Immature natural killer cell (primary cell): ENCODE measurements at places on chromosomes 16 and 17.

DNA sequence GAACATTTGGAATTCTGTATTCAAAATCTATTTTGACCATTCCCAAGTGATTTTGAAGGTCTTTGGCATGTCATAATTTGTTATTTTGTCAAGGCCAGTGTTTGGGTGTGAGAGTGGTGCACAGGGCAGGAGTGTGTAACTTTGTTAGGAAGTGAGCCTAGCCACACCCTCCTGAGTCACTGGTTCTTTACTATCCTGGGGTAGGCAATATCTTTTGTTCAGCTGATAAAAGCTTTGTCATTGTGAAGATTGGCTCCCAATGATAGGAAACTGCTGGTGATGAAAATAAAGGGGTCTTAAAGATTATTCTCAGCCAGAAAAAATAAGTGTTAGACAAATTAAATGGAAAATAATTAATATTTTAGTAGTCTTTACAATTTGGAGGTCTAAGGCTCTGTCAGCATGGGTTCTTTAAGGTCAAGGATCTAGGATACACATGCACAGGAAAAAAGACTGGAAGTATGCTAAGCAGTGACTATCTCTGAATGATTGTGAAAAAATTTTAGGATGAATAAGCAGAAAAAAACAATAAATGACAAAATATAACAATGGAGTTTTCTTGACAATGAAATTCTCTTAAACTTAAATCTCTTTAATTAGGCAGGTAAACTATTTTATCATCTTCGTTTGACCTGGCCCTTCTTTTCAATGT lies 5.1 kb downstream of the UBN1 start:
- no peak for DNase-seq

GRCh38 chr17:49848739-49849138 lies 870 bp upstream of the TAC4 start:
- no peak for DNase-seq

- no peak for DNase-seq
These were observed 12.0 kb downstream of the EEF2K start for GRCh38 chr16:22217890-22218730.

- DNase-seq = no peak
These were observed 54.0 kb downstream of the AKAP1 start for GRCh38 chr17:57138956-57139576.

DNA sequence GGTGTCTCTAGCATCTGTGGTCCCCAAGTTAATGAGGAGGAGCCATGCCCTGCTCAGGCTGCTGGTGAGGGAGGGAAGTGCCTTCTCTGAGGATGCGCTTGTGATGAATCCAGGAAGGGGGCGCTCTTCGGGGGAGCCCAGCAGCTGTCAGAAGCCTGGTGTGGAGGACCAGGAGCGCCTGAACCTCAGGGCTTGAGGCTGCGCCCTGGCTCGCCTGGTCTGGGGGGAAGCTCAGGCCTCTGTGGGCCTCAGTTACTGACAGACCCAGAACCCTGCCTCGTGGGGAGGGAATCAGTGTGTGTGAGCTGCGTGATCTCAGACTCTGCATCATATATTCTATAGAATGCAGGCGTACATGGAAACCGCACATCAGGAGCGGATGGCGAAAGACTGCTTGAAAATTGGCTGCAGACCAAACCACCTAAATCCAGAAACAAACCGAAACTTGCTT lies 126.1 kb downstream of the SEC14L1 start:
- DNase-seq = no peak

GRCh38 chr17:47837401-47838039 lies 3.6 kb downstream of the SCRN2 start:
- no peak for DNase-seq

DNA sequence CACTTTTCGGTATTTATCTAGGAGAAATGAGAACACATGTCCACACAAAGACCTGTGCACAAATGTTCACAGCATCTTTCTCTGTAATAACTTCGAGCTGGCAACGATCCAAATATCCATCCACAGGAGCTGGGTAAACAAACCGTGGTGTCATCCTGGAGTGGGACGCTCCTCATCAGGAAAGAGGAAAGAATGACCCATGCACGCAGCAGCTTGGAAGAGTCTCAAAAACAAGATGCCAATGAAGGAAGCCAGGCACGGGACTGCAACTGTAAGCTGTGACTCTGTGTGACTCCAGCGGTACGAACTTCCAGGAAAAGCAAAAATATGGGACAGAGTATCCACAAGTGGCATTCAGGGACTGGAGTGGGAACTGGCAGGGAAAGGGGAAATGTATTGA lies 36.7 kb upstream of the CIBAR2 start:
- DNase-seq = no peak

GRCh38 chr16:69345923-69346322 lies 5.7 kb downstream of the TMED6 start:
- DNase-seq = no peak

GRCh38 chr17:2396568-2397246 lies 4.2 kb downstream of the MNT start:
- DNase-seq = no peak

GRCh38 chr17:47716375-47716774 lies 16.7 kb upstream of the TBX21 start:
- no peak for DNase-seq

GRCh38 chr17:8806926-8807550 lies 7.9 kb upstream of the MFSD6L start:
- no peak for DNase-seq

GRCh38 chr16:80337786-80338185 lies 203.0 kb upstream of the DYNLRB2 start:
- DNase-seq = no peak

DNA sequence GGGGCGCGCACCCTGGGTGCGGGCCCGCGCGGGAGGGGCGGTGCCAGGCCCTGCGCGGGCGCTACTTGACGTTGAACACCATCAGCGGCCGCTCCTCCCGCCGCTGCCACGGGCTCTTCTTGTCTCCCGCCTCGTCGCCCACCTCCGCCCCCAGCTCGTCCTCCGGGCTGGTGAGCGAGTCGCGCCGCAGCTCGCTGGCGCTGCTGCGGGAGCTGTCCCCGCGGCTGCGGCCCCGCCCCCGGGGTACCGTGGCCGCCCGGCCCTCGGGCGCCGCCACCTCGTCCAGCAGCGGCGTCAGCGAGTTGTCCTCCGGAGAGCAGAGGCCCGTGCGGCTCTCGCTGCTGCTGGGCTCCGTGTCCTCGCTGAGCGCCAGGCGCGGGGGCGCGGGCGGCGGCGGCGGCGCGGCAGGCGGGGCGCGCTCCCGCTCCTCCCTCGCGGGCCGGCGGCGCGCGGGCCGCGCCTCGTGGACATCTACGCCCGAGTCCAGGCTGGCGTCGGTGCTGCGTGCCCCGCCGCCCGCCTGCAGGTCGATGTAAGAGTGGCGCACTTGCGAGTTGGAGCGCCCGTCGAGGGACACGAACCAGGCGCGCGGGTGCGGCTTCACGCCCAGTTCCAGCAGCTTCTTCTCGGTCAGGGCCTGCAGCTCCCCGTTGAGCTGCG lies 8.7 kb downstream of the GRN start:
- peak; percentile 27 for DNase-seq

DNA sequence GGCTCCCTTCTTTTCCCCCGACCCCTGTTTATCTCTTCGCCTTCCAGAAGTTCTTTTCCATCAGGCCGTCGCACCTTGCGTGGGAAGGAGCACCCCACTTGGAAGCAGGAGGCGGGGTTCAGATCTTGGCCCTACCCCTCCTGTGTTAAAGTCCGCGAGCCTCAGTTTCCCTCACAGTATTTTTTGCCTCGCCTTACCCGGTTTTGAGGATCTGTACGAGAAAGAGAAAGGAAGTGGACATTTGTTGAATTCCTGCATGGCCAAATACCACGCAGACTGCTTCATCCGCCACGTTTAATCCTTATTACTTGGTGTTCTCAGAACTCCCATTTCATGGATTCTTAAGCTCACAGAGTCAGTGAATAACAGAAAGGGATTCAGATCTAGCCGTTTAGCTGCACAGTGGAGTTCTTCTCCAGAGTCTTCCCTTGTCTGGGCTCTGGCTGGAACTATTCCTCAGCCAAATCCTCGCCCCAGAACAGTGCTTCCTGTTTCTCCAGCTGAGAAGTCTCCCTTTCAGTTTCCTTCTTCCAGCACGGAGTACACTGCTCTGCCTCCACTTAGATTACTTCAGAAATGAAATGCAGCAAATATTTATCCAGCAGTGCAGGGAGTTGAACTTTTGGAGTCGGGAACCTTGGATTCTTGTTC lies 590 bp downstream of the TMEM219 start:
- DNase-seq = peak; percentile 7

- DNase-seq = peak; percentile 38
These were observed 834 bp downstream of the FLYWCH1 start for GRCh38 chr16:2912330-2913199.

DNA sequence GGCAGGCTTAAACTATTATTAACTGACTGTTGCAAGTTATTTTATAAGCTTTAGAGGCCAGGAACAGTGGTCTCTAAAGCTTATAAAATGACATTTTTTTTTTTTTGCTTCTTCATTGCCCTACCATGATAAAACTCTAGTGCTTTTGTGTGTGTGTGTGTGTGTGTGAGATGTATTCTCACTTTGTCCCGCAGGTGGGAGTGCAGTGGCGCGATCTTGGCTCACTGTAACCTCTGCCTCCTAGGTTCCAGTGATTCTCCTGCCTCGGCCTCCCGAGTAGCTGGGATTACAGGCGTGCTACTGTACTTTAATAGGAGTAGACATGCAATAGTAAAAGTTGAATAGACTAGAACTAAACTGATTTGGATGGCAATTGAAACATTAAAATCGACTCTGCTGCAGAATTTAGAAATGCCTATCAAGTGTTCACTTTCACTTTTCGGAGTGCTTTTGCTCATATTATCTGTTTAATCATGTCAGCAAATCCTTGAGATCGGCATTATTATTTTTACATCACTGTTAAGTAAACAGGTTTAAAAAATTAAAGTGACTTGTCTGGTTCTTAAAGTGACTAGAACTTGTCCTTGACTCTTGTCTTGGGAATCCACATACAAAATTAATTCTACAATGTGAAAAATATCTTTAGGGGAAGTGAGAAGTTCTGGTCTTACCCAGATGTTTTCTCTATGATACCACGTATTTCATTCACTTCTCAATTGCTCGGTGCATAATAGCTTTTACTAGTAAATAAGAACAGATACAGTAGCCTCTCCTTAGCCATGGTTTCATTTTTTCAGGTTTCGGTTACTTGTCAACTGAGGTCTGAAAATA lies 8.4 kb upstream of the PCTP start:
- DNase-seq = no peak

- no peak for DNase-seq
These were observed 17.6 kb upstream of the NOL11 start for GRCh38 chr17:67700037-67700724.

- no peak for DNase-seq
These were observed 119.5 kb upstream of the TNRC6C start for GRCh38 chr17:77838748-77839697.

DNA sequence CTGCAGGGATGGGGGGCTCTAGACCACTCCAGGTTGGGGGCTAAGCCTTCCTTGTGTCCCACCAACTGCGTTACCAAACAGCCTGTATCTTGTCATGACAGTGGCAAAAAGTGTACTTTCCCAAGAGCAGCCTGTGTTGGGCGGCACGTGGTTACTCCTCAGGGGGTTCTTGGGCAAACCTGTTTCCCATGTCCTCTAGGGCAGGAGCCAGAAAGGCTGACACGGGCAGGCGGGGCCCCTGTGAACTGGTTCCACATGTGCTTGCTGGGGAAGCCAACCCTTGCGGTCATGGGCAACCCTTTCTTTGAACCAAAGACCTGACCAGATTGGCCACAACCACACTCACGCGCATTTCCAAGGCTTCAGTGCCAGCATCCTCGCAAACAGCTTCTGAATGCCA lies 228.5 kb downstream of the RBFOX3 start:
- DNase-seq = no peak

GRCh38 chr16:383326-384051 lies 1.7 kb upstream of the PGAP6 start:
- no peak for DNase-seq

DNA sequence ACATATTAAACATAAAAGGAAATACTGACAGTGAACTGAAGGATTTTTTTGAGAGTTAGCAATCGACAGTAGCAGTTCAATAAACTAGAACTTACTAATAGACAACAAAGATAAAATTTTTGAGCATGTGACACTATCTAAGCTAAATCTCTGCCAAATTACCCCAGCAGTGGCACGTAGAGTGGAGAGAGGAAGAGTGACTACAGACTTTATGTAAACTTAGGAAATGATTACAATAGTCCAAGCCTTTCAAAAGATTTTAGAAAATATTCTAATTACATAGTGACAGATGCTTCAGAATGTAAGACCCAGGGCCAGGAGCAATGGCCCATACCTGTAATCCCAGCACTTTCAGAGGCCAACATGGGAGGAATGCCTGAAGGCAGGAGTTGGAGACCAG lies 52.4 kb downstream of the CFDP1 start:
- DNase-seq = no peak

DNA sequence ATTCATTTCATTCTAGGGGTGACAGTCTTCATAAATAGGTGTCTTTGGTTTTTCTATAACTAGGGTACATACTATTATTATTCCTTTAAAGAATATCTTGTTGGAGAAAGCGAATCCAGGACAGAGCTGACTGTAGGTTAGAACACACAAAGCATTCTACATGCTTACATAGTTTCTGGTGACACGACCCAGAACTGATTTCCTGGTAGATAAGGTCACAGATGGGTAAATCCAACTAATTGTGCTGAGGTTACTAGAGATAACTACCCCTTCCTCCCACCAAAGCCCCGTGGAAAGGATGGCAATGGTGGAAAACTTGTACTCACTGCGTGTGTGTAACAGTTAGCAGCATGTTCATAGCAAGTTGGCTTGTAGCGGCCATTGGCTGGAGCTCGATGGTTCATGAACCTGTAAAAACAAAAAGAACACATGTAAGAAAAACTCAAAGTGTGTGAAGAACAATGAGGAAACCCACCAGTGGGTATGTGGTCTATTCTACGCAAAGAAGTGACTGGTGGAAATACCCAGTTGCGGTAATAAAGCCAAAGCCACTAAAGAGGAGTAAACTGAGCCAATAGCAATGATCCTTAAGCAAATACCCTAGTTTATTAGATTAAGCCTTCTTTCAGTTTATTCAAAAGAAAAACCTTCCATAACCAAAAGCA lies 7.7 kb downstream of the MMD start:
- DNase-seq = peak; percentile 78

- DNase-seq = peak; percentile 44
These were observed 775 bp downstream of the PPM1D start for GRCh38 chr17:60600490-60601446.

GRCh38 chr16:31380201-31380600 lies 12.9 kb upstream of the ITGAD start:
- no peak for DNase-seq

GRCh38 chr17:37570527-37571093 lies 38.6 kb downstream of the SYNRG start:
- DNase-seq = no peak

- DNase-seq = no peak
These were observed 39.8 kb upstream of the TMC5 start for GRCh38 chr16:19377864-19378263.

GRCh38 chr16:57285379-57285778 lies 907 bp upstream of the PLLP start:
- no peak for DNase-seq

- DNase-seq = no peak
These were observed 7.4 kb upstream of the ETV4 start for GRCh38 chr17:43553573-43553972.

GRCh38 chr16:2487903-2488531 lies 13.1 kb downstream of the TBC1D24 start:
- DNase-seq = no peak
